ENCODE measurements at places on chromosomes 6 and 20.
A peak's percentile ranks its signal among the peaks of the same experiment; 100 is the strongest.

GRCh38 chr6:111898452-111898851 lies 25.2 kb upstream of the FYN start:
- no peak for DNase-seq

GRCh38 chr20:45407067-45407745 lies 883 bp upstream of the DBNDD2 start:
- DNase-seq: no peak

GRCh38 chr6:156556811-156557210 lies 220.4 kb upstream of the ARID1B start:
- DNase-seq: no peak

DNA sequence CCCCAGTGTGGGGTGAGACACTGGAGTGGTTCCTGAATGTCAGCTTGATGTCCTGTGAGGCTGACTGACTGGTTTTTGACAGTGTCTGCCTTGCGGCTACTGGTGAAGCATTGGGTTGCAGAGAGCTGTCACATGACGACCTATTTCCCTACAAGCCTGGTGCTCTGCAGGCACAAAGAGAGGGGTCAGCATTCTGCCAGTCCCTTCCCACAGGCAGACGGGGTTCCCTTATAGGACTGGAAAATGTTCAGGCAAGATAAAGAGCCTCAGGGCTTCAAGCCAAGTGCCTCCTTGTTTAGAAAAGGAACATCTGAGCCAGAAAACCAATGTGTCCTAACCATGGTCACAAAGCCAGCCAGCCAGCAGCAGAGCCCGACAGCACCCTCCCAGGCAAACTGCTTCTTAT lies 11.0 kb downstream of the LY86 start:
- DNase-seq: no peak

DNA sequence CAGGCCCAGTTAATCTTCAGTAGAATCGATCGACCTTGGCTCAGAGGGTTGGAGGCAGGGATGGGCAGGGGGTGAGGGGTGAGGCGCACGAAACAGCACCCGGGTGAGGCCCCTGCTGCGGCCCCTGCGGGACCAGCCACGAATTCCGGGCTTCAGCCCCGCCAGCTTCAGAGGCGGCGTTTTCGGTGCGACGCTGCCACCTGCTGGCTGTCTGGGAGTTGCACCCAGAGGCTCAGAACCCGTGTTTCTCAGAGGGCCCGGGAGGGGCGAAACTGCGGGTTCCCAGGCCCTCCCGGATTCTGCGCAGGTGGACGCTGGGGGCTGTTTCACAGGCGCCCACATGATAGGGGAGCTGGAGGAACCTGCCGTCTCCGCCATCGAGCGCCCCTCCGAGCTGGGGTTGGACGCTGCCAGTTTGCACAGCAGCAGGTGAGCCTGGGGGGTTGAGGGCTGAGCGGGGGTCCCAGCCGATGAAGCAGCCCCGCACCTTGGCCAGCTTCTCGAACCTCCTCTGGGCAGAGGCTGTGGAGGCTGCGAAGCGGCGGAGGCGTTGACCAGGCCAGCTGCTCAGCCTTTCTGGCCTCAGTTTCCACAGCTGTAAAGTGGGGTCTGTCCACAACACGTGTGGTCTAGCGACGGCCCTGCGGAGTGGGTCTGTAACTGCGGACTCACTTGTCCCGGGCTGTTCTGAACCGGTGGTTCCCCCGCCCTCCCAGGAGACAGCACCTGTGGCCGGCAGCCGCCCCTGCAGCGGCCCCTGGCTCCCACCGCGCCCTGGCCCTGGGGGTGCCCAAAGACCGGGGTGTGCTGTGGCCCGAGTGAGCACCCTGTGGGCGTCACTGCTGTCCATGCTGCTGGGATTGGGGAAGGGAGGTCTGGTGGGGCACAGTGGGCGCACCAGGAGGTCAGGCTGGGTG lies 2.5 kb upstream of the BHLHE23 start:
- peak; percentile 70 for DNase-seq

- no peak for DNase-seq
Observed at GRCh38 chr6:148855744-148856143, 108.9 kb downstream of the UST start.

DNA sequence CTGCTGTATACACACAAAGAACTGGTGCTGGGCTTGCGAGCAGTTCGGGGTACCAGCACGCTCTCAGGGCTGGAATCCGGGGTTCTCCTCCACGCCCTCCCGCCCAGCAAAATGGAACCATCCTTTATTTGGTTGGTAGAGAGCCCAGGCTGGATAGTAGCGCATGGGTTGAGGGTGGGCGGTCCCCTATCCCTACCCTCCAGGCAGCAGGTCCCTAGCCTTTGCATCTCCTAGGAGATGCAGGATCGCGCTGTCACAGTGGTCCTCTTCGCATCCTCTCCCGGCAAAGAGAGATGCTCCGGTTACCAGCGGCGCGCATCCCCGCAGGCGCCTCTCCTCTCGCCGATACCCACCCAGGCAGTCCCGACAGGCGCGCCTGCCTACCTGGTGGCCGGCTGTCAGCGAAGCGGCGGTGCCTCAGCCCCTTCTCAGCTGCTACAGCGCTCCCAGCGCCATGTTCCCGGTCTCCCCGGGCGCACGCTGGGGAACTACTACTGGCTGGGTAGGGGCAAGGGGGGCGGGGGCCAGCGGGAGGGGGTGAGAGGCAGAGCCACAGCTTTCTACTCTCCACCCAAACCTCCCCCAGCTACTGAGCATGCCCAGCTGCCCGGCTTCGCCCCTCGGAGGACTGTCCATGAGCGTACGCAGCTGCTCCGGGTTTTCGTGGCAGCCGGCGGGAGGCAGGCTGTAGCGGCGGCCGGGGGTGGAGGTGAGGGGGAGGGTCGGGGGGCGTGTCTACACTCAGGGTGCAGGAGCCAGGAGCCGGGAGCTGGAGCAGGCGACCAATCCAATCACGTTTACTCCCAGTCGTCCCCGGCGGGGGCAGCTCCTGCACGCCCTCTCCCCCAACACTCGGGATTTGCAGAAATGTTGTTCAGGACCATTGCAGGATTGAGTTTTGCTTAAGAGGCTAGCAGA lies at the start of gene PAK5:
Gene PAK5 (minus strand): TSS at position 699 of the 918 bp plus-strand sequence. CDS start 194,748 bp downstream, outside the sequence.
- no peak for DNase-seq

- no peak for DNase-seq
Observed at GRCh38 chr6:159973951-159974350, 5.1 kb downstream of the IGF2R start.

GRCh38 chr6:6221787-6222535 lies 98.5 kb downstream of the F13A1 start:
- DNase-seq: peak; percentile 28

- DNase-seq: no peak
Observed at GRCh38 chr6:134247231-134247833, 70.6 kb downstream of the SGK1 start.

DNA sequence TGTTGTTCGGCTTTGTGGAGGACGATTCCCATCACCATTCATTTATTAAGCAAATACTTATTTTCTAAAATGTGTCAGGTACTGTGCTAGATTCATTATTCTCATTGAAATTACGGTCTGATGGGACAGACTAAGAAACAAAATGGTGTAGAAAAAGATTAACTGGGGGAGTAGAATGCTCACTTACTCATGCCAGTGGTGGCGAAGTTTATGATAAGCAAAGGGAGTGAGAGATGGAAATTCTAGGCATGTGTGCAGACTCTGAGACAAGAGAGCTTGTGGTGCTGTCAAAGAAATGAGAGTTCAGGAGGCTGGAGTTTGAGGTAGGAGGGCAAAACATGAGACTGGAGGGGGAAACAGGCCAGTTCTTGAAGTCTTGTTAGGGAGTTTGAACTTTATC lies 896 bp downstream of the RPP21 start:
- DNase-seq: no peak

GRCh38 chr6:156978948-156979347 lies 201.8 kb downstream of the ARID1B start:
- DNase-seq: no peak

- DNase-seq: no peak
Observed at GRCh38 chr6:101741474-101742171, 348.1 kb downstream of the GRIK2 start.

GRCh38 chr6:147510929-147511590 lies 2.6 kb downstream of the SAMD5 start:
- DNase-seq: no peak

- DNase-seq: no peak
Observed at GRCh38 chr20:7691647-7692269, 248.5 kb downstream of the HAO1 start.

GRCh38 chr20:10562899-10563298 lies 110.9 kb downstream of the JAG1 start:
- DNase-seq: no peak

GRCh38 chr6:36320475-36320874 lies 16.2 kb downstream of the BNIP5 start:
- DNase-seq: no peak

DNA sequence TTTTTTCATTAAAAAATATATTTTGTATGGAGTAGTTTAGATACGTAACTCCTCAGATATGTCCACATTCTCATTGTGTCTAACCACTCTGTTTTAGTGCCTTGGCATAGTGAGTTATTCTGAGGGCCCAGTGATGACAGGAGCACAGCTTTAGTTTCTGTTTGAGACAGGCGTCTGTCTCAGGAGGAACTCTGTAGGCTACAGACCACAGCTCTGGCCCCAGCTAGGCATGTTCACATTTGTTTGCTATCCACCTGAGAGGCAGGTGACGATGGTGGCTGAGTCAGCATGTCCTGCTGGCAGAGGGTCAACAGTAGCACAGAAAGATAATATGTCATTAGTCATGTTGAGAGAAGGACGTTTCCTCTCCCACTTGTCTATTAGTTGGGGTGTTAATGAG lies 16.3 kb downstream of the LRRC1 start:
- no peak for DNase-seq

GRCh38 chr20:44033873-44034272 lies 119.2 kb downstream of the TOX2 start:
- peak; percentile 19 for DNase-seq

DNA sequence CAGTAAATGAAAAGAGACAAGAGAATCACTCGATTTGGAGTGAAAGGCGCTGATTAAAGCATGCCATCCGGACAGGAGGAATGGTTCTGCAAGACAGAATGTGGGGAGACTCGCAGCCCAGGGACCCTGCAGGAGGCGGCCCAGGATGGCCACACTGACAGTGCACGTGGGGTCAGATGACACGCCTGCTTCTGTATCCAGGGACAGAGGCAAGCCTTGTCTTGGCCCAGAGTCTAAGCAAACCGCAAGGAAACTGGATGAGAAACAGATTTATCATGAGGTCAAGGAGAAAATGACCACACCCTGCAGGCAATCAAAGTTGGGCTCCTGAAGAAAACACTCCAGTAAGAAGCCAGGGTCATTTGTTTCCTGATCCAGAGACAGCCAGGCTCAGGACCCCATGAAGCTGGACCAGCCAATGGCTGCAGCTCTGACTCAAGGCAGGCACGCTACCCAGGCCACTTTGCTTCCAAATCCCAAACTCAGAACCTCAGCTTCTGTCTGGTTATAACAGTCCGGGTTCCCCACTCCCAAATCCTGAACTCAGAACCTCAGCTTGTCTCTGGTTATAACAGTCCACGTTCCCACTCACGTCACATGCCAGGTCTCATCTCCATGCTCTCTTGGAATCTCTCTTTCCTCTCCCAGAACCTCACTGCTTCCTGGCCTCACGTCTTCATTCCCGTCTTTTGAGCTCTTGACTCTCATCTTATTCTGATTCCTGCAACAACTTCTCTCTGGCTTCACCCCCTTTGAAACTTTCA lies 144.9 kb upstream of the THBS2 start:
- DNase-seq: no peak

DNA sequence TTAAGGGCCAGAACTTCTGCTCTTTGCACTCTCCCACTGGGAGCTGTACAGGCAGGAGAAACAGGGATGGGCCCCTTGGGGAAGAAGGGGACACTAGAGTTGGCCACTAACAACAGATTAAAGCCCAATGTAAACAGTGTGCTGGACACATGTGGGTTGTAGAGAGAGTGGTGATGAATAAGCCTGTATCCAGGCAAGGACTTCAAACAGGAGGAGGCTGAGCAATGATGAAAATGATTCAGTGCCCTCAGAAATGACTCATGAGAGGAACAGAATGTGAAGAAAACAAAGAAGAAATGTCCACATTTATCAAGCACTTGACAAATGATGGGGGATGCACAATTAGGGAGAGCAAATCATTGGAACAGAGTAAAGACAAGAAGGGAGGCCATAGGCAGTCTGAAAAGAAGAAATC lies 242.3 kb downstream of the TBX18 start:
- no peak for DNase-seq

- DNase-seq: no peak
Observed at GRCh38 chr20:12170406-12170805, 252.7 kb downstream of the BTBD3 start.

DNA sequence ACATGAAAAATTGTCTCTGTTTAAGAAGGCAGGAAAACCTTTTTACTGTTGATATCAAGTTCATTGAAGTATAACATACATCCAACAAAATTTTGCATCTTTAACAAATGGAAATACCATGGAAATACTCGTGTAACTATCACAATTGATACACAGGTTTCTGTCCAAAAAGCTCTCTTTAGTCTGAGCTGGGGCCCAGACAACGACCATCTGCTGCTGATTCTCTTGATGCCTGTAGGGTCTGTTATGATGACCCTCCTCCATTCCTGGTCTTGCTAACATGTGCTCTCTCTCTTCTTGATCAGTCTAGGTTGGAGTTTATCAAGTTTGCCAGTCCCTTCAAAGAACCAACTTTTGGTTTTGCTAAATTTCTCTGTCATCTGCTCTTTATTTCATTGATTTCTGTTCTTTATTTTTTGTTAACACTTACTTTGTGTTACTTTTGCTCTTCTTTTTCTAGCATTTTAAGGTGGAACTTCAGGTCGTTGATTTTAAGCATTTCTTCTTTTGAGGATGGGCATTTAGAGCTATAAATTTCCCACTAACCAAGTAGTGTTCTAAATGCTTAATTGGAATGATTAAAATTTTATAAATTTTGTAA lies 116.8 kb downstream of the PSMB1 start:
- no peak for DNase-seq

DNA sequence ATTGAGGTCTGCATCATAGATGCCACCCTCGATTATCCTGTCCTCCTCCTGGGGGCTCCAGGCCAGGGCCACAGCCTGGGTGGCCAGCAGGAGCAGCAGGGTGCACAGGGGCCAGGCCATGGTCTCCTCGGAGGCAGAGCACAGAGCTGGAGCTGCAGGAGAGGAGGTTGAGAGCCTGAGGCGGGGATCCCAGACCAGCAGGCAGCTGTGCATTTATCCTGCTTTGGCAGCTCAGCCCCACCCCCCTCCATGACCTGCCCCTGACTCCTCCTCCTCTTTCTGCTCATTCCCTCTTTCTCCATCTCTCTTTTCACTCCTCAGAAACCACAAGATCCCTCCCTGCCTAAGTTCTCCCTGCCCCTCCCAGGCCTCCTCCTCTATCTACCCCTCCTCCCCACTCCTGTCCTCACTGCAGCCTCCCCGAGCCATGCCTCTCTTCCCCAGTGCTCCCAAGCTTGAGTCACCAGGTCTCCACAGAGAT lies at the start of gene CST2:
Gene CST2 (minus strand): TSS at position 189 of the 481 bp plus-strand sequence. CDS start 69 bp downstream, at position 120.
- DNase-seq: no peak

- no peak for DNase-seq
Observed at GRCh38 chr6:19665613-19665909, 171.6 kb upstream of the ID4 start.

- no peak for DNase-seq
Observed at GRCh38 chr6:54403096-54403495, 94.9 kb downstream of the TINAG start.

GRCh38 chr20:38172408-38172807 lies 7.3 kb upstream of the TGM2 start:
- DNase-seq: no peak

GRCh38 chr20:38132910-38133501 lies 32.1 kb downstream of the TGM2 start:
- no peak for DNase-seq

GRCh38 chr20:2429051-2429450 lies 41.5 kb downstream of the SNRPB start:
- DNase-seq: no peak

All from hematopoietic multipotent progenitor cell treated with erythropoietin and hydrocortisone succinate and interleukin-3 and kit ligand, for 8 days (in vitro differentiated cells).